Common myeloid progenitor, CD34-positive (primary cell): ENCODE measurements at places on chromosomes 5 and 9.

GRCh38 chr5:148374690-148375360 lies 8.9 kb upstream of the FBXO38 start:
- peak; percentile 58 for DNase-seq

DNA sequence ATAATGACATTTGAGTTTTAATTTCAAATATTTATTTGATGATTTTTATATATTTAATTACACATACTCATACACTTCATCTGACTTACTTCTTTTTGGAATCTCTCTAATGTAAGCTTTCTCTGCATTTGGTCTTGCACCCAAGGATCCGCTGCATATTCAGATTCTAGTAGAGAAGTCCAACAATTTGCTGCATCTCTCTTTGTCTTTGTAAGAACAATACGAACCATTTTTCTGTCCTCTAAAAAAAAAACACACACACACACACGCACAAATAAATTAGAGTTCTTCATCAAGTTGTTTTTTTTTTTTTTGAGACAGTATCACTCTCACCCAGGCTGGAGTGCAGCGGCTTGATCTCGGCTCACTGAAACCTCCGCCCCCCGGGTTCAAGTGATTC lies 3.1 kb downstream of the NUDCD2 start:
- no peak for DNase-seq

DNA sequence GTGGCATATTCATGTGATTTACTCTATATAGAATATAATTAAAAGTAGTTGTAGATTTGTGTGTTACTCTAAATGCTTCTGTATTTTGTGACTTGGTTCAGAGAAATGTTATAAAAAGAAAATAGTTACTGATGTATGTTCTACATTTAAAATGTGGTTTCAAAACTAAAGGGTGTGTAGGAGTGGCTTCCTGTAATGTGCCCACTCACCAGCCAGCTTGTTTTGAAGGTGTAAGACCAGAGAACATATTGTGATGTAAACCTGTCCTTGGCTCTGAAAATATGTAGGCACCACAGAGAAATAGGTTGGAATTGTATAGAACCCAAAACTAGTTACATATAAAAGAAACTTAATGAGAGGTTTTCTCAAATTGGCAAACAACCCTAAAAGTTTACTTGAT lies 51.2 kb upstream of the ARRDC3 start:
- DNase-seq: peak; percentile 19

GRCh38 chr5:80399526-80400239 lies 8.2 kb upstream of the ZFYVE16 start:
- peak; percentile 50 for DNase-seq

DNA sequence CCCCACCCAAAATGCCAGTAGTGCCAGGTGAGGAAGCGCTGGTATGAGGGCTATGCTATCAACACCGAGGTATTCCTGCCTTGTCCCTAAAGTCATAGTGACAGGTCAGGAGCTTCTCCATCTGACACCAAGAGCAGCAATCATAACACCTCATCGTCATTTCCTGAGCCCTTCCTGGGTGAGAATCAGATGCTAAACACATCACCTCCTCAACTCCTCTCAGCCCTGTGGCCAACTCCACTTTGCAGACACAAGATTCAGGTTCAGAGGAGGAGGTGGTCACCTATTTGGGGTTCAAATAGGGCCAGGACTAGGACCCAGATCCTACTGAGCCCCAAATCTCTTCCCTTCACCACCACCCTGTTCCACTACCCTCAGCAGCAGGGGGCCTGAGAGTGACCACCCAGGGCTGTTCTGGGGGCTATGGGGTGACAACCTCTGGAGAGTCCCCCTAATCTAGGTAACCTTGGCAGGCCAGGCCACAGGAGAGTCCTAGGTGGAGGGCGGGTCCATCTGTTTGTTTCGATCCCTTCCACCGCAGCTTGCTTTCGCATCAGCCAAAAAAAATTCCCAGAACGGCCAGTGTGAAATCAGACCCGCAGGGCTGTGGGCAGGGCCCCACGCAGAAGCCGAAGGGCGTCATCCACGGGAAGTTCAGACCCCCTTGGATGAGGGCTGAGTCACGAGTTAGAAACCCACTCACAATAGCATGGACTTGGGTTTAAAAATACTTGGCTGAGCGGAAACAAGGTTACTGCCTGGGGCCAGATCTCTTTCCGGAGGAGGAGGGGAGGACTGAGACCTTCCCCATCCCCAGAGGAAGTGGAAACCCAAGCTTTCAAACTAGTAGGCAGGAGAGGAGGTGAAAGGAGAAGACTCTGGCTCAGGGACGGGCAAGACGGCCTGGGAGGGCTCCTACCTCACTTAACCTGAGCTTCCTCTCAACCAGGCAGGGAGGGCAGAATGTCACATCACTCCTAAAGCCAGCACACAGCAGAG lies 8.7 kb downstream of the STK10 start:
- peak; percentile 87 for DNase-seq

DNA sequence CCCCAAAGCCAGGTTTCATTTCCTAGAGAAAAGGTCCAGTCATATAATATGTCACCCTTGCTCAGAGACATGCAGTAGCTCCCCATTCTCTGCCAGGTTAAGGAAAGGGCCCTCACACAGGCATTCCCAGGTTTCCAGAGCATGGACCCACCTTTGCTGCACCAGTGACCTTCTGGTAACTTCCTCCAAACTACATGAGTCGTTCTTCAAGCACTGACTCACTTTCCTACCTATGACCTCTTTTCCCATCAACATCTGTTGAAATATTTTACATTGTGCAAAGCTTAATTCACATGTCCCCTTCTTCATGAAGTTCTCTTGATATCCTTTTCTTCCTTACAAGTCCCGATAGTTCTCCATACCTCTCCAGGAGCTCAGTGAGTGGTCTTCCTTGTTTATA lies 25.9 kb downstream of the SH3TC2 start:
- DNase-seq: no peak

GRCh38 chr9:21078702-21079101 lies 960 bp upstream of the IFNB1 start:
- no peak for DNase-seq

GRCh38 chr9:131755541-131756198 lies 15.8 kb upstream of the RAPGEF1 start:
- DNase-seq: peak; percentile 83

GRCh38 chr9:120545701-120546550 lies 34.0 kb downstream of the CDK5RAP2 start:
- no peak for DNase-seq

DNA sequence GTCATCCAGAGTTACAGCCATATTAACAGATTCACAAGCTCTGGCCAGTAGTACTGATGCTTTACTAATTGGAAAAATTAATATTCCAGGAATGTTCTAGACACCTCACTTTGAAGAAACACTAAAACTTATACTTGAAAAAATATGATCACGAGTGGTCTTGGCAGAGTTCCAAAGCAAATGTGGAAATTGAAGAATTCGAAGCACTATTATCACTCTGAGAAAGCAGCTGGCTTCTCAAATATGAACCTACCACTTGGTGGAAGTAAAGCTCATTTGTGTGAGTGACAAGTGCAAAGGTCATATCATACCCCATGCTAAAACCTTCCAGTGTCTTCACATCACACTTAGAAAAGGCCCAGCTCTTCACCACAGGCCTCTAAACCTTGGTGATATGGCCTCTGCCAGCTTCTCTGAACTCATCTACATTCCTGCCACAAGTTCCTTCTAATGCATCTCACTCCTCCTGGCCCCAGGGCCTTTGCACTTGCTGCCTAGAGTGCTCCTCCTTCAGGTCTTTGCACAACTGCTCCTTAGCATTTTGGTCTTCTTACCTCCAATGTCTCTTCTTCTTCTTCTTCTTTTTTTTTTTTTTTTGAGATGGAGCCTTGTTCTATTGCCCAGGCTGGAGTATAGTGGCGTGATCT lies 175.7 kb upstream of the SMIM23 start:
- peak; percentile 54 for DNase-seq

DNA sequence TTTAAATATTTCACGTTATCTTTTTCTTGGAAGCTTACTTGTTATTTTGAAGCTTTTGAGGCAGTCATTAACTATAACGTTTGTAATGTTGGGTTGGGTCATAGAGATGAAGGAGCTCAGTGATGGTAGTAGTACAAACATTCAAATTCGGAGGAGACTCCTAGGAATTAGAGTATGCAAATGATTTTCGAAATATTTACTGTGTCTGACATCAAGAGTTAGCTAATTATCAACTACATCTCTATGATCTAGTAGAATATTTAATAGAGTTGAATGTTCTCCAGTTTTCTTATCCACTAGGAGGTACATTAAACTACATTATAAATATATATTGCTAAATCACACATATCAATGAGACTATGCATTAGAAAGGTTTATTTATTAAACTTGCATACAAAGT lies 28.8 kb upstream of the C5orf24 start:
- no peak for DNase-seq

GRCh38 chr5:141765896-141766551 lies 84.0 kb upstream of the ARAP3 start:
- no peak for DNase-seq

- DNase-seq: no peak
Observed at GRCh38 chr9:116318468-116319374, 165.1 kb downstream of the PAPPA start.

DNA sequence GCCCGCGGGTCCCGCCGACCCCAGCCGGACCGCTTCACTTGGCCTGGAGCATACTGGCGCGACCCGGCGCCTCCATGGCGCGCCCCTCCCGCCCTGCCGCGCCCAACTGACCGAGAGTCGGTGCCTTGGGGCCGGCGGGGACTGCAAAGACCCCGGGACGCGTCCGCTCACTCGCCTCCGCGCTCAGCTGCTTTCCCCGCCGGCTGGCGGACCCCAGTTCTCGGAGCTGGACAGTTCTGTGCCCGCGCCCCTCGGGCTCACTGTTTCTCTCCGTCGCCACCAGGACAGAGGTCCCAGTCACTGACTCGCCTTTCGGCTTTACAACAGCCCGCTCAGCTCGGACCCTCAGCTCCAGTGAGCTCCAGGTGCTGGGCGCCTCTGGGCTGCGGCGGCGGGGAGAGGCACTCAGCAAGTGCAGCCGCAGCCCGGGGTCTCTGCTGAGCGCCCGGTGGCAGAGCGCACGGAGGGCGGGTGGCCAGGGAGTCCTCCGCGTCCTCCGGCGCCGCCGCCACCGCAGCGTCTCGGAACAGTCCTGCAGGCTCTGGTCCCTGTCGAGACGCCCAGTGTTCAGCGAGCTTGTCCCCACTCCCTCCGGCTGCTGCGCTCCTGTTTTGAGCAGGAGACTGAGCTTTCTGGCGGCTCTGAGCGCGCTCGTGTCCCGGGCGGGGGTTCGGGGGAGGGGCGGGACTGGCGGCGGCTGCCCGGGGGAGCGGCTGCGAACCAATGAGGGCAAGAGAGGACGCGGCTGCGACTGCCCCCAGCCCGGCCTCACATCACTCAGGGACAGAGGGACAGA lies at the start of gene SMIM32:
SMIM32 (minus strand) TSS at position 637 of the 796 bp plus-strand sequence. CDS start 638 bp downstream, outside the sequence.
- DNase-seq: peak; percentile 52

DNA sequence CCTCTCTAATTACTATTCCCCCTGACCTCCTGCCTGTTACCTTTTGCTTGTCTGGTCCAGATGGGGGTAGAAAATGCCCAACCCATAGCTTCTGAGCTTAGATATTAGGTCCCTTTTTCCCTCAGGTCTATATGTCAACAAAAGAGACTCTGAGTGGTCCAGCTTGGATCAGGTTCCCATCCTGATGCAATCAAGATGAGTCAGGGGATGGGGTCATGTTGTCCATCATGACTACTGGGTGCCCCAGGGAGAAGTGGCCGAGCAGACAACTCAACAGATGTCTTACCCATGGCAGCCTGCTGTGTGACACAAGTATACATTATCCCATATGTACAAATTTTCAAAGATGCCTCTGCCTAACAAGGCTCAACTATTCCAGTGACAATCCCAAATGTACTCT lies 9.1 kb upstream of the ANKH start:
- DNase-seq: no peak

- peak; percentile 45 for DNase-seq
Observed at GRCh38 chr9:130172161-130172857, at the start of gene NCS1. NCS1 (plus strand) TSS chr9:130172404; CDS start chr9:130172664, 260 bp downstream.

- DNase-seq: no peak
Observed at GRCh38 chr5:640461-641330, 28.6 kb downstream of the CEP72 start.

GRCh38 chr5:154654486-154655371 lies 100.4 kb upstream of the LARP1 start:
- no peak for DNase-seq

DNA sequence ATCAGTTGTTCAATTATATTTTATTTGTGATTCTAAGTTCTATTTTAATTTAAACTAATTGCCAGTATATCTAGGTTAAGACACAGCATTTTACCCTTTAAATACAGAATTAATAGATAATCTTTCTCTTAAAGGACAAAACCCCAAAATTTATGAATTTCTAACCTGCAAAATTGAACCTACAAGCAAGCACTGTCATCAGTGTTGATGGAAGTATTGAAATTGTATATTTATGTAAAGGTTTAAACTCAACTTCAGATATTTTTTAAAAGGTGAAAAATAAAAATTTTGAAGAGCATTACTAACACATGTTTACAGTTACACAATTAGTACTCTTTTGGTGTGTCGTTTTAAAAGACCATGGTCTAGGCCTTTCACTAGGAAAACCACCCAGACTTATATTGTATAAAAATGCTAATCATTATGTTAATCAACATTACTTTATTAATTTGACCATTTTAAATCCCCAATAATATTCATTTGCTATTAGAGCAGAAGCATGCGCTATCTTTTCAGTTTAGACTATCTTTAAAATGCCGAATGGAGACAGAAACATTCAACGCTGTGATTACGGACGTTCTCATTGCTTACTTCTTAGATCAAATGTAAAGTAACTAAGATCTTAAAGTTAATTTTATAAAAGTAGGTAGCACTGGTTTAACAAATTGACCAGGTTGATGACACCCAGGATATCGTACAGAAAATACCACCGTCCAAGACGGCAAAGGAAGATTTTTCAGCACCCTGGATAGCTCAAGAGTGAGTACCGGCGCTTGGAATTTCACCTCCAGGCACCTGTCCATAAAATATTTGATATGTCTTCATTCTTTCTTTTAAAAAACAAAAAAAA lies 3.2 kb downstream of the OTP start:
- no peak for DNase-seq

DNA sequence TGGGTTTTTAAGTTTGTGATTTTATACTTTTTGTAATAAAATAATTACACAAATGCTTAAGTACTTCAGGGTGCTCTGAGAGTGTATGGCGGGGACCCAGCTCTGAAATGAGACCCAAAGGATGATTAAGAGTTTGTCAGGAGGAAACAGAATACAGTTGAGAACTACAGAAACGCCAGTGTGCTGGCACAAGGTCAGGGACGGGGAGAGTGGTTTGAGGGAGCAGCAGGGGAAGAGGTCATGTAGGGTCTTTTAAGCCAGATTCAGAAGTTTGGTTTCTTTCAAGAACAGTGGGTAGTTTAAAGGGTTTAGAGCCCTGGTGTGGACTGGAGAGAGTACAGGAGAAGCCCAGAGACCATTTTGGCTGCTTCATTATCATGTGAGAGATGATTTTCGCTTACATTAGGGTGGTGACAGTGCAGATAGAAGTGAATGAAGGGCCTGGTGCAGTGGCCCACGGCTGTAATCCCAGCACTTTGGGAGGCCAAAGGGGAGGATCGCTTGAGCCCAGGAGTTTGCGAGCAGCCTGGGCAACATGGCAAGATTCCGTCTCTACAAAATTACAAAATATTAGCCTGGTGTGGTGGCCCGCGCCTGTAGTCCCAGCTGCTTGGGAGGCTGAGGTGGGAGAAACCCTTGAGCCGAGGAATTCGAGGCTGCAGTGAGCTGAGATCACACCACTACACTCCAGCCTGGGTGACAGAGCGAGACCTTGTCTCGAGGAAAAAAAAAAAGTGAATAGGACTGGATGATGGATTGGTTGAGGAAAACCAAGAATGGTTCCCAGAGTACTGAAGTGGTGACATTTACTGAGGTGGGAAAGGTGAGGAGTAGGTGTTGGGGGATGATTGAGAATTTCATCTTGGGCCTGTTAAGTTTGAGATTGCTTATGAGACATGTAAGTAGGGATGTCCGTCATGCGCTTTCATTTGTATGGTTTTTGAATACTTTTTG lies 1.4 kb upstream of the ETF1 start:
- peak; percentile 25 for DNase-seq

- peak; percentile 45 for DNase-seq
Observed at GRCh38 chr9:92986176-92987119, 39.1 kb downstream of the FGD3 start.
